ENCODE measurements at places on chromosomes 3 and 15.

DNA sequence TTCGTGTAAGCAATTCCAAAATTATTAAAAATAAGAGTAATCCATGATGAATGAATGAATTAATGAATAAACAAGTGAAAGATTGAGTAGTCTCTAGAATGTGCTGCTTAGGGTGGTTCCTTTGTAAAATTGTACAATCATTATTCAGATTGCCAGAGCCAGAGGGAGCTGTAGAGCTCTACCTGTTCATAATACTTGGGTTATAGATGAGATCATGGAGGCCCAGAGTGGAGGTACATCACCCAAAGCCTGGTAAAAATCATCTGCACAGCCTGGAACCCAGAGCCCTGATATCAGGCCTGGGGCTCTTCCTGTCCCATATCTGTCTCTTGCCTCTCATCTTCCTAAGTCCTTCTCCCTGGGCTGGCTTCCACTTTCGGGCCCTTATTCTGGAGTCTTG, 297.2 kb downstream of the RPLP1 start:
- no peak for DNase-seq

DNA sequence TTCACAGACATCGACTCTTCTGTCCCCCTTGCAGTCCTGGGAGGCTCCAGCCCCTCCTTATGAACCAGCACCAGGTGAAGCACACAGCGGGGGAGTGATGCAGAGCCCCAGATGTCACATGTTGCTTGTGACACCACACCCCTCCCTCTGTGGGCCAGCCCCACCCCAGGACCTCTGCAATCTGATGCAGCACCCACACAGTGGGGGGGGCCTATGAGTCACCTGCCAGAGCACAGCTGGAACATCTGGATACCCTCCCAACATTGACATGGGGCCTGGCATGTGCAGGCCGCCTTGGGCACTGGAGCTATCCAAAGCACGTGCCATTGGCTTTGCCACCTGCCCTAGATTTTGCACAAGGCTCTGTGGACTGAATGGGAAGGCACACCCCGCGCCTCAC, 70.5 kb downstream of the FEM1B start:
- DNase-seq, result no peak

DNA sequence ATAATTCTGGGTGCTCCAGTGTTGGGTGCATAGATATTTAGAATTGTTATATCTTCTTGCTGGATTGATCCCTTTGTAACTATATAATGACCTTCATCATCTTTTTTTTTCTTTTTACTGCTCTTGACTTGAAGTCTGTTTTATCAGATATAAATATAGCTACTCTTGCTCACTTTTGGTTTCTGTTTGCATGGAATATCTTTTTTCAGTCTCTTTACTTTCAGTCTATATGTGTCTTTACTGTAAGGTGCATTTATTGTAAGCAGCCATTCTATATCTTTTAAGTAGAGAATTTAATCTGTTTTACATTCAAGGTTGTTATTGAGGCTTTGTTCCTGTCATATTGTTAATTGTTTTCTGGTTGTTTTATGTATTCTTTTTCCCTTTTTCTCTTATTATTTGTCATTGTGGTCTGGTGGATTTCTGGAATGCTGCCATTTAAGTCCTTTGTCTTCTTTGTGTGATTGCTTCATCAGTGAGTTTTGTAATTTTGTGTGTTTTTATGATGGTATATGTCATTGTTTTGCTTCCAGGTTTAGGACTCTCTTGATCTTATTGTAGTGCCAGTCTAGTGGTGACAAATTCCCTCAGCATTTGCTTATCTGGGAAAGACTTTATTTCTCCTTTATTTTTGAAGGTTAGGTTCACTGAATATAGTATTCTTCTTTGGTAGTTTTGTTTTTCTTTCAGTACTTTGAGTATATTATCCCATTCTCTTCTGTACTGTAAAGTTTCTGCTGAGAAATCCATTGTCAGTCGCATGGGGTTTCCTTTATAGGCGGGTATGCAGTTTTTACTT, 8.3 kb upstream of the PRR23C start:
- DNase-seq, result no peak

DNA sequence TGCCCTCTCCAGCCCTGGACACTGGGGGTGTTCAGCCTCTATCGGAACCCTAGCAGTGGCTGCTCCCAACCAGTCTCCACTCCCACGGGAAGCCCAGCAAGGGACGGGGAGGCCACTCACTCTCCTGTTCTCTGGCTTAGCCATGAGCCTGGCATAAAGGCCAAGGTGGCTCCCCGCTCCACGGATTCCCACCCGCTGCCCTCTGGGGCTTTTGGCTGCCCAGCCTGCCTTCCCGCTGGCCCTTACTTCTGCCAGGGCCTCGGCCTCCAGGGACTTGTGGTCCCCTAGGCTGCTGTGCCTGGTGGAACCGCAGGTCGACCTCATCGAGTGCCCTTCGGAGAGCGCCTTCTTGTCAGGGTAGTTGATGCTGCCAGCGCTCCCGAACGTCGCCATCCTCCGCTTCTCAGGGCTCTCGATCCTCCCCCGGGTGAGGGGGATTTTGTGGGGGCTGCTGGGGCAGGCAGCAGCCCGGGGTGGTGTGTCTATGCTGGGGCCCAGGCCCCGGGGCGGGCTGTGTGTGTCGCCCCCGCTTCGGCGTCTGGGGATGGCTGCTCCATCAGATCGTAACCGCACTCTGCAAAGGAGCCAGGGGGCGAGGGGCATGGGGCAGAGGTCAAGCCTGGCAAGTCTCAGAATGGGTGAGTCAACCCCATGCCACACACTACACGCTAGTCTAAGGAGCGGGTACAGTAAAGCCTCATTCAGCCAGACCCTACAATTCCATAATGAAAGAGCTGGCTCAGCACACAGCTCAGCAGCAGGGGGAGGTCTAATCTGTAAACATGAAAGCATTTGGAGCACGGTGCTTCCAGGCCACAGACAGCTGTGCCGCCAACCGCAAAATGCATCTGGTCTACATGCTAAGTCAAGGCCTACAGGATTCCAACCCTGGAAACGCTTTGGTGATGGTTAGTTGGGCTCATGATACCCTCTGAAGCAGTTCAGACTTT, 27.3 kb upstream of the RAD18 start:
- no peak for DNase-seq

DNA sequence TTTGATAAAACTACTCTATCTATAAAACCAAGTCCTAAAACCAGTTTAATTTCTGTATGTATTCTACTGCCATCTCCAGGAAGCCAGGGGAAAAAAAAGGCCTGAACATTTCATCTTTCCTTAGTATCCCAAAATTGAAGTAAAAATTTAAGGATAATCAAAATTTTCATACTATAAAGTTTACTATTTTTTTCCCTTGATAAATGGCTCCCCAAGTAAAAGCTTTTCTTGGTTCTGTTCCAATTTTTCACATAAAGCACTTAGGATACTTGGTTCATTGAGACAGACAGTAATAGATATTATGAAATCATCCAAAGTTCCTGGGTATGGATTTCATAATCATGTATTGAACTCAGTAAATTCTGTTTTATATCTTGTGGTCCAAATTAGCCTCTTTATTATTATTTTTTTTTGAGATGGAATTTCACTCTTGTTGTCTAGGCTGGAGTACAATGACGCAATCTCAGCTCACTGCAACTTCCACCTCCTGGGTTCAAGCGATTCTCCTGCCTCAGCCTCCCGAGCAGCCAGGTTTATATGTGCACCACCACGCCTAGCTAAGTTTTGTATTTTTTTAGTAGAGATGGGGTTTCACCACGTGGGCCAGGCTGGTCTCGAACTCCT, 34.5 kb downstream of the ICE2 start:
- no peak for DNase-seq

- no peak for DNase-seq
Measured at GRCh38 chr15:95259513-95259912, 1028.2 kb downstream of the MCTP2 start.

GRCh38 chr3:97817965-97818364, 3.8 kb upstream of the CRYBG3 start:
- no peak for DNase-seq

DNA sequence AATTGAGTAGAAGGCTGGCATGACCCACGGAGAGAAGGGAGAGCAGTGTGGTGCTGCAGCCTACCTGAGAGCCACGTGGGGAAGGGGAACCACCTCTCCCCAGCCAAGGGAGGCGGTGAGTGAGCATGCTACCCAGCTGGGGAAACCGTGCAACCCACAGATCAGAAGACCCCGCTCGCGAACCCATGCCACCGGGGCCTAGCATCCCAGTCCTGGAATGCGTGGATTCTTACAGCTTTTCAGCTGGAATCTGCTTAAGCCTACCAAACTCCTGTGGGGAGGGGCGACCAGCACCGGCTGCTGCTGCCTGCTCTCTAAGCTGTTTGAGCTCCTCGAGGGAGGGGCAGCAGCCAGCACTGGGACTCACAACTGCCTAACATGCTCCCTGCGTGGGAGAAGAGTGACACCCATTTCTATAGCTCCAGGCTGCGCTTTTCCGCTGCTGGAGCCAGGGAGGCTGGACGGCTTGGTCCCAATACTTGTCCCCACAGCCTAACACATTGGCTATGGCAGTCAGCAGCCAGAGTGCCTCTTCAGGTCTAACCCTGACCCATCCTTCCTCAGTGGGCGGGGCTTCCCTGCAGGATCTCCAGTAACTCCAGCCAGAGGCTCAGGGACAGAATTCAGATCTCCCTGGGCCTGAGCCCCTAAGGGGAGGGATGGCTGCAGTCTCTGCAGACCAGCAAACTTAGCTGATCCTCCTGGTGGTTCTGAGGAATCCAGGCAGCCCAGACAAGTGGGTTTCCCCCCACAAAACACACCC, 20.0 kb upstream of the TEX55 start:
- no peak for DNase-seq

DNA sequence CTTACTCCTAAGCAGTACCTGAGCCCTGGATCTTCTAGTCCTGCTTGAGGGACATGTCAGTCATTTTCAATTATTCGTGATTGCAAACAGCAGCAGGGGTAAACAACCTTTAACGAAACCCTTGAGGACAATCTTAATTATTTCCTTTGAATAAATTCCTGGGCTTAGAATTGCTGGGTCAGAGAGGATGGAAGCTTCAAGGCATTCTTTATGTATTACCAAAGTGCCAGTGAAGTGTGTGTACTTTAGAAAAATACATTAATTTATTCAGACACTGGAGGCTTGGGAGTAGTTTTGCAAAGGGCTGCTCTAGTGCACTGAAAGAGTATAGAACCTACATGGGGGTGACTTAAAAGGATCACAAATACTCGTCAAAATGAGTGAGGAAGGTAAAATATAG, 280.8 kb upstream of the LRRFIP2 start:
- no peak for DNase-seq

GRCh38 chr3:170598091-170598502, 12.2 kb upstream of the SLC7A14 start:
- DNase-seq, result no peak

- DNase-seq, result no peak
Measured at GRCh38 chr3:110378481-110378880, 693.1 kb upstream of the NECTIN3 start.

- DNase-seq, result peak; percentile 1
Measured at GRCh38 chr3:48555231-48555948, 1.2 kb downstream of the PFKFB4 start.

GRCh38 chr3:123764647-123765046, 119.5 kb downstream of the MYLK start:
- no peak for DNase-seq

DNA sequence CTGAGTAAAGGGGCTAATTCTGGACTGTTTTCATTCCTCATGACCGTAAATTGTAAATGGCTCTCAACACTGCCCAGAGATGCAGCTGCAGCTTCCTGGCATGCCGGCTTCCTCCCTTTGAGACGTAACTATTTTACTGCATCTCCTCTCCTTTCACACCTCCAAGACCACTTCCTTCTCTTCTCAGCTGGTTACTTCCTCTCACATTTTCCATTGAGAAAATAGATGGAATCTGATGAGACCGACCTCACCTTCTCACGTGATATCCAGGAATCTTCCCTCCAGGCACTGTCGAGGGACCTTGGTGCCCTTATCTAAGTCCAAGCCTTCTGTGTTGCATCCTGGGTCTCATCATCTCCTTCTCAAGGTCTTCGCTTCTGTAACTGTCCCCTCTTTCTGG, 12.7 kb downstream of the LYSMD4 start:
- no peak for DNase-seq

DNA sequence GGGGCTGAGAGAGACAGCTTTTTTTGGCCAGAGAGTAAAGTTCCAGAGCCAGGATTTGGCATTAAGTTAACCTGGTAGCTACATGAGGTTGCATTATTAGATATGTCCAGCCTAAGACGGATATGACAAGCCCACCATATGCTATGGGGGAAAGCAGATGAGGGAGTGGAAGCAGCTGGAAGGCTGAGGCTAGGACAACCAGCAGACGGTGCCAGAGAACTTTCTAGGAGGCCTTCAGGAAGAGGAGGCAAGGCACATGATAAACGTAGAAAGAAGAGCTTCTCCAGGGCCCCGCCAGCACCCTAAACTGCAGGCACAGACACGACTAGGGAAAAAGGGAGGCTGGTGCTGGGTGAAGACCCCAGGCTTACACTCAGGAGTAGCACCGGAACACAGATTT, 87.0 kb downstream of the CTNNB1 start:
- DNase-seq, result no peak

DNA sequence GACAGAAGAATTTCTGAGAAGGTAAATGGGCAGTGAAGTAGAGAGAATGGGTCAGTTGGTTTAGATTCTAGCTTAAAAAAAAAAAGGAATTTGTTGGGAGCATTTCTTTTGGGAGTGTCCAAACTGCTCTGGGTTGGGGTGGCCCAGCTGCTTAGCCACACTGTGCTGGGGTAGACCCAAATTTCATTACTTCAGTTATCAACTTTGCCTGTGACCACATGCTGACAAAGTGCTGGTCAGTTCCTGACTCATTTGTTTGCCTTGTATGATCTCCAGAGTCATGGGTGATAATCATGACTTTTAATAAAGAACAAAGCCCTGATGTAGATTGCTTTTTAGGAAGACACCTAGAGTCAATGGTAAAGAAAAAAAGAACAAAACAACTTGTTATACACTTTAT, 121.5 kb upstream of the FGF7 start:
- no peak for DNase-seq

- DNase-seq, result no peak
Measured at GRCh38 chr3:9778143-9779074, 8.7 kb upstream of the CAMK1 start.

GRCh38 chr3:83426300-83426699, 1532.5 kb upstream of the CADM2 start:
- no peak for DNase-seq

DNA sequence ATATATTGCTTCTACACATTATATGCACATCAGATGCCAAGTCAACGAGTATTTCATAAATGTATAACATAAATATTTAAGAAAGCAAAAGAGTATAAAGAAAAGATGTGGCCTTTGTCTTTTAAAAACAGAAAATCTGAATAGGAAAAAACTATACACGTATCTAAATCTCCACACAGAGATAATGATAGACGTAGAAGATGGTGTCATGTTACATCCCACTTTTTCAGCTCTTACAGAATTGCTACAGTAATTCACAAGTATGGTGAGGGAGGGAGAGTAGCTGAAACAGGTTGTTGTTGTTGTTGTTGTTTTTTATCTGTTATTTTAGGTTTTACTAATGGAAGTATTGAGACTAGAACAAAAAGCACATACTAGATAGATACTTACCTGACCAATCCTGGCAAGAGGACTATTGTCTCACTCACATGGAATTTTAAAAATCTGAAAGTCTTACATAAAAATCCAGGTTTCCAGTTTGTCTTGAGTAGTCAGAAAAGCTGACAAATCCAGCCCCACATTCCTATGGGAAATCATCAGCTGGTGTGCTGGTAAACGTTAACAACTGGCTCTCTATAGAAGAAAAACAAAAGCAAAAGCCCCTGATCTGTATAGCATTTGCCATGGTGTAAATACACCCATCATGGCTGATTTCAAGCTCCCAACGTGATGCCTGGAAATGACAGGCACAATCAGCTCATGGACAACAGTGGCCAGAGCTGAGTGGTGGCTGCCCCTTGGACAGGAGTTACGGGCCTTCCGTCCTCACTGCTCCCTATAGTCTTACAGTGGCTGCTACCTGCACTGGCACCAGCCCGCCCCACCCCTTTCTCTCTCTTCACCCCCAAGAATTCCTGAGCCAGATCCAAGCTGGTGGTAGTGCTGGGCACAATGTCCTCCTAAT, 47.4 kb upstream of the VGLL4 start:
- DNase-seq, result no peak

All from Right ventricle myocardium inferior (tissue), 1 donor.